ENCODE measurements at places on chromosomes 2 and 18. TPM values are rescaled to one million over a fixed set of nuclear protein-coding genes. Genes with fewer than 3 reads are reported as not detected.

IL36G gene
- total RNA-seq: not detected

FLACC1 gene
- total RNA-seq: 0.74 TPM

TMEM185B gene
- total RNA-seq: 18.1 TPM

ABCG8 gene
- not detected for total RNA-seq

TMEM198 gene
- total RNA-seq: 1.3 TPM

CRYBA2 gene
- not detected for total RNA-seq

PRSS56 gene
- not detected for total RNA-seq
